ENCODE measurements at places on chromosomes 16 and 17.

- no peak for DNase-seq
These were observed 4.1 kb downstream of the KRT31 start for GRCh38 chr17:41393294-41393693.

GRCh38 chr16:71723537-71724319, 773 bp downstream of the PHLPP2 start:
- peak; percentile 38 for DNase-seq

DNA sequence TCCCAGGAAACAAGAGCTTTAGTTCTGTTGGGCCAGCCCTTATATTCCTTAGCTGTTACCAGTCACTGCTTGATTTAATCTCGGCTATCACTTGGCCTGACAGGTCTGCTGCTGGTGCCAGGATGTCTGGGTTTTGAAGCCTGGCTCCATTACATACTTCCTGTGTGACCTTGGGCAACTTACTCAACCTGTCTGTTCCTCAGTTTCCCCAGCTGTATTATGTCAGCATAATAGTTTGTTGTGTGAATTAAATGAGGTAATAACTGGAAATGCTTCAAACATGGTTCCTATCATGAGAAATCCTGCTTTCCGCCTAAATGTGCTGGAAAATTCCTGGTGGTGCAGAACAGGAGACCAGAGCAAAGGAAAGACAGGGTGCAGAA, 50.6 kb upstream of the STH start:
- no peak for DNase-seq

GRCh38 chr17:77019893-77020379, 120.8 kb upstream of the SEC14L1 start:
- no peak for DNase-seq

- no peak for DNase-seq
These were observed 8.0 kb downstream of the SPPL2C start for GRCh38 chr17:45852535-45853297.

- DNase-seq, result no peak
These were observed 326.5 kb downstream of the WWOX start for GRCh38 chr16:78425891-78426510.

- peak; percentile 5 for DNase-seq
These were observed 99.4 kb downstream of the CYLD start for GRCh38 chr16:50841081-50841886.

GRCh38 chr17:60506312-60506711, 19.7 kb downstream of the APPBP2 start:
- DNase-seq, result no peak

DNA sequence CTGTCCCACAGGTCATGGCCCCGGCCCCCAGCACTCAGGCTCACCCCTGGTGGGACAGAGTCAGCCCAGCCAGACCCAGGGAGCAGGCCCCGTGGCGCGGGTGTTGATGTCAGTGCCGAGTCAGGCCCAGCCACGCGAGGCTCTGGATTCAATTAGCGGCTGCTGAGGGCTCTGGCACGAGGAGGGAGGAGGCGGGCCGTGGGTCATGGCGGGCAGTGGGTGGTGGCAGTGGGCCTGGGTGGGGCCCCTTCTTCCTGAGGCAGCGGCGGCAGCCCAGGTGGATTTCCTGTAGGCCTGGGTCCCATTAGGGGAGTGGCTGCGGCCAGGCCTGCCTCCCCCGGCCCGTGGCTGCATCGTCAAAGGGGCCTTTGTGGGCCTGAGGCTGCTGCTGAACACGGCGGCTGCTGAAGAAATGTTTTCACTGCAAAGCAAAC, 12.9 kb downstream of the VASN start:
- no peak for DNase-seq

DNA sequence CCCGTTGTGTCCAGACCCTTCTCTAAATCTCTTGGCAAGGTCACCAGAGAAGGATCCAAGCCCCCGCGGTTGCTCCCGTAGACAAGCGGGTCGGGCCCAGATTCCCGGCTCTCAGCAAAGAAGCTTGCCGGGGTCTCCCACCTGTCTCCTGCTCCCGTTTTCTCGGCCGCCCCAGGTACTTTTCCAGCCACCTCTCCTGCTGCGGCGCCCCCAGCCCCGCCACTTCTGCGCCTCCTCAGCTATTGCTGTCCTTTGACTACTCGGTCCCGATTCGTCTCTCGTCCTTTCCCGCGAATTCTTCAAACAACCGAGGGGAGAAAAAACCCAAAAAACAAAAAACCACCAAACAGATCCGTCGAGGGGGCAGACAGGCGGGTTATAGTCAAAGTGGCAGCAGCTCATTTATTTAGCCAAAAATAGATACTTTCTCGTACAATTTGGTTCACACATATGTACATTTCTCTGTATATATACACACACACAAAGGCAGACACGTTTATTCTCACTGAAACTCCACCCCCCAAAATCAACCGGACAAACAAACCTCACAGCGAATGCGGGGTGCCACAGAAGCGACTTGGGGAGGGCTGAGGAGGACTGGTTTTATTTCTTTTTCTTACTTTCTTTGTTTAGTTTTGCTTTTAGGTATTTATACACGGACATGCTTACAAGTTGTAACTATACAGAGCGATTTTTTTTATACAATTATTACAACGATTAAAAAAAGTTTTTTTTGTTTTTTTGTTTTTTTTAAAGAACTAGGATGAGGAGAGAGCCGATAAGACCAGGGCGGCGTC, 3.5 kb downstream of the IRX3 start:
- DNase-seq, result no peak

- DNase-seq, result no peak
These were observed 93.5 kb downstream of the NPIPB11 start for GRCh38 chr16:29312835-29313558.

DNA sequence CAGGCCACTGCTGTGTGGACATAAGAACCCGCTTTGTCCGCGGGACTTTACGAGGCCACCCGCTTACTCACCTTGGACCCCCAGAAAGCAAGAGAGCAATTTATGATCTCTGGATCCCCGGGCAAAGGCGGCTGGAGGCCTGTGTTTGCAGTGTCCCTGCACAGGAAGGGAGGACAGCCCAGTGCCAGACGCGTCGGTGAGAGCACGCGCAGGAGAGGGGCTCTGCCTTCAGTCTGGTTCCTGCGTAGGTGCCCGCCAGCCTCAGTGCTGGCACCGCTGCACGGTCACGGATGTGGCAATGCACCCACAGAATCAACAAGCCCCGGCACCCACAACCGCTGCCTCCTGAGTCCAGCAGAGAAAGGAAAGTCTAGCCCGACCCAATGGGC, 248.4 kb downstream of the C16orf95 start:
- DNase-seq, result no peak

DNA sequence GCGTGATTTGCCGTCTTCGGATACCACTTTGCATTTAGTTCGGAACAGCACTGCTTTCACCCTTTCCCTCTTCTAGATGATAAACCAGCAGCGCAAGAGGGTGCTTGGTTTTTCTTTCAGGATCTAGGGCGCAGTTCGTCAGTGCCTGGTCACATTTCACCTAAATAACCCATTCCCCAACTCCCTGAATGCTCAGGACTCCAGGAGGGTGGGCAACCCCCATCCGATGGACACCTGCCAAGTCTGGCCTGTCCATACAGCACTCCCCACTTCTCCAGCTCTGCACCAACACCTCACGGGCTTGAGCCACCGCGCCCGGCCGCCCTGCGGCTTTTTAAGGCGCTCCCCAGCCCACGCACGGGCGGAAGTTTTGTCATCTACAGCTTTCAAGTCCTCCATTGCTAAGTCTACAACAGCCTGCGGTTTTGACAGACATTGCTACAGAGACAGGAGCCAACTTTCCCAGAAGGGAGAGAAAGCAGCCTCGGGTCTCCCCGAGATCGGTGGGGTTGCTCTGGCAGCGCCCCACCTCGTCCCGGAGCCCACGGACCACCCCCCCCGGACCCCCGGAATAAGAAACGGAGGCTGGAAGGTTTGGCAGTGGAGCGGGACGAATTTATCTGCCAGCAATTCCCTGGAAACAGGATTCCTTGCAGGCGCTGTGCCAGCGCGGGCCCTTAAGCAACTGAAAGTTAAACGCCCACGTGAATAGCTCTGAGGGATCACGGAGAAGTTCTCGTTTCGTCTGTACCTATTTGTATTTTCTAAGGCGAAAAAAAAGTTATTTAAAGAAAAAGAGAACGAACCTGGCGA, 38.6 kb upstream of the SLFN13 start:
- peak; percentile 42 for DNase-seq

DNA sequence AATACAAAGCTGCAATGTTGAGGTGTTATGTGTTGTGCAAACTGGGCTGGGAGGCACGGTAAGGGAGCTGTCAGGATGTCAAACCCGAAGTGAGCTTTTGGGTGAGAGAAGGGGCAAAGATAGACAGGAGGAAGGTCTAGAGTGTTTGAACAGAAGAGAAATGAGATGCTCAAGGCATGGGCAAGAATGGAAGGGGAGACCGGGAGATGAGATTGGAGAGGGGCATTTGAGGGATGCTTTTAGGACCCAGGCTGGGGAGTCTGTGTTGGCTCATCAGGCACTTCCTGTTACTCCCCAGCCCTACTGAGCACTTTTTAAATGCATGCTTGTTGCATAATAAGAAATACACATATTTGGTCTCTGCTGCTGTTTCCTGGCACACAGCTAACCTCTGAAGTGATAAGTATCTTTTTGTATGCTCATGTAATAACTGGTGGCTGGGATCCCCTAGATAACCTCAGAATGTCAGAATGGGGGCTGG, 13.7 kb downstream of the UNC45B start:
- no peak for DNase-seq

DNA sequence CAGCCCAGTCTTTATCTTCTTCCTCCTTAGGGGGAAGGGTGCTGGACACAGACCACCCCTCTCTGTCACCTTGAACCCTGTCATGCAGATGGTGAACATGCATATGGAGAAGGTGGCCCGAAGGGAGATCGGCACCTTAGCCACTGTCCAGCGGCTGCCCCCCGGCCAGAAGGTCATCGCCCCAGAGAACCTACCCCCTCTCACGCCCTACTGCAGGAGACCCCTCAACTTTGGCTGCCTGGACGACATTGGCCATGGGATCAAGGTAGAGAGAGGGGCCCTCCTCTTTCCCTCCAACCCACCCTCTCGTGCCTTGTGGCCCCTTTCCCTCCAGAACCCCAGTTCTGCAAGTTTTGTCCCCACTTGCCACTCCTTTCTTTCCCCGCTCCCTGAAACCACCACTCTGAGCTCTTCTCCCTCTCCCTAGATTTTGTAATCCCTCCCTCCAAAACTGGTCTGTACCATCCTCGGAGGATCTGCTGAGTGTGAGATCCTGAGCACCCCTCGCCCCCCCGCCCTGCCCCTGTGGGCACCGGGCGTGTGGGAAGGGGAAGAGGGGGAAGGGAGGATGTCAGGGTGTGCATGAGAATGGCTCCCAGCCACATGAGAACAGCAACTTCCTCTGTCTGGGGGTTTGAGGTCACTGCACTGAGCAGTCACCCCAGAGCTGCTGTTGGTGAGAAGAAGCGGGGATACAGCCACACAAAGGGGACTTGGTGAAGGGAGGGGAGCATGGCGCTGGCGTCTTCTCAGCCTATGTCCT, 7.3 kb downstream of the ABI3 start:
- no peak for DNase-seq

- no peak for DNase-seq
These were observed 20.9 kb downstream of the RGS9 start for GRCh38 chr17:65158041-65158440.

DNA sequence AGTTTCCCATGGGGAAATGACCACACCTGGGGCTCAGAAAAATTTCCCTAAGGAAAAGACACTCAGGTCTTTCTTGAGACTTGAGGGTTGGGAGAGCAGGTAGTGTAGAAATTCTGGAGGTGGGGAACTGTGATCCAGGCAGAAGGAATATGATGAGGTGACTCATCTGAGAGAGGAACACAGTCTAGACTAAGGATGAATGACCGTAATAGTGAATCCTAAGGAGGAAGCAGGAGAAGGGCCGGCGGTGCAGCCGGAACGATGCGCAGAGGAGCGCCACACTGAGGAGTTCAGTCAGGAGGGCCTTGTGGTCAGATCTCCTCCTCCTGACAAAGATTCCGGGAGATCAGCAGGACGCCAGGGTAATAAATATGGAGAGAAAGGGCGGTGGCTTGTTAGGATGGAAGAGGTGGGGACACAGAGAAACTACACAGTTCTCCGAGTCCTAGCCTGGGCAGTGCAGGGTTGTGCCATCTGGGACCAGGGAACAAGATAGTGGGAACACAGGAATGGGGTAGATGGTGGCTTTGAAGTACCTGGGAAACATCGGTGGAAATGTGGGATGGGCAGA, 135.6 kb downstream of the PARN start:
- DNase-seq, result no peak

DNA sequence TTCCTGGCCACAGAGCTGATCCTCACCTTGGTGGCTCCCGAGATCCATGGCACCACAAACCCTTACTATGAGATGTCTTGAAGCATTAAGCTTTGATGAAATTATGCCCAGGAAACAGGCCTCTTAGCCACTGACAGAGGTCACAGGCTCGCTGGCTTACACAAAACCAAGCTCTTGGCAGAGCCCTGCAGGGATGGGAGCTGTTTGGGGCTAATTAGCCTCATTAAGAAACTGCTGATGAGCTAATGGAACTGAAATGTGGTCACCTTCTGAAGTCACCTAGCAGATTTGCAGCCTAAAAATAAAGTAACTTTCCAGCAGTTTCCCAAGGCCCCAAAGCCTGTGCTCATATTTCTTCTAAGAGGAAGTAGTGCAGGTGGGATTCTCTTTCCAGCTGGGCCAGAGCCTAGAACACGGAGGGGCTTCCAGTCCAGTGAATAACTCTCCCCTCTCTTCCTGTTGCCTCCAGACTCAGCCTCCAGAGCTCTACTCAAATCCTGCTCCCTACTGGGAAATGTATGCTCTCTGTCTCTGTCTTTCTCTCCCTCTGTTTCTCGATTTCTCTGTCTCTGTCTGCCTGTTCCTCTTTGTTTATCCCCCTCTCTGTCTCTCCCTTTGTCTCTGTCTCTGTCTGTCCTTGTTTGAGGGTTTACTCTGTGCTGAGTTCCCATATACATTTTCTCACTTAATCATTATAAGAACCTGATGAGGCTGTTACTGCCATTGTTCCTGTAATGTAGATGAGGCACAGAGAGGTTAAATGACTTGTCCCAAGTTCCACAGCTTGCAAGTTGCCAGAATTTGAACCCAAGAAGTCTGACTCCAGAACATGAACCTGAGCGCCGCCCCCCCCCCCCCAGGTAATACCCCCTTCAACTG, 338.9 kb downstream of the CA10 start:
- DNase-seq, result no peak

DNA sequence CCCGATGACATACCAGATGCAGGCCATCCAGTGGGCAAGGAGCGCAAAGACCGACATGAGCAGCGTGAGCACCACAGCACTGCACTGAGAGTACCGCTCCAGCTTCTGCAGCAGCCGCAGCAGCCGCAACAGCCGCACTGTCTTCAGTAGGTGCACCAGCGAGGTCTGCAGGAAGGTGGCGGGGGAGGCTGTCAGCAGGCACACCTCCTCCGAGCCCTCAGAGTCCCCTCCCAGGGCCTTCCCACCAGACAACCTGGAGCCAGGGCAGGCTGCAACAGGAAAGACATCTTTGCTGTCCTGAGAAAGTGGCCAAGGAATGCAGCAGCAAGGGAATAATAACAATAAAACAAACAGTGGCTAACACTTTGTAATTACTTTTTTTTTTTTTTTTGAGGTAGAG, 9.1 kb downstream of the KCNH4 start:
- DNase-seq, result no peak

- no peak for DNase-seq
These were observed 10.0 kb downstream of the TMEM235 start for GRCh38 chr17:78241277-78242023.

GRCh38 chr17:74113326-74113725, 90.2 kb upstream of the RPL38 start:
- no peak for DNase-seq
